ENCODE measurements at places on chromosomes 2 and 18. TPM values are rescaled to one million over a fixed set of nuclear protein-coding genes. Genes with fewer than 3 reads are reported as not detected.

DNA sequence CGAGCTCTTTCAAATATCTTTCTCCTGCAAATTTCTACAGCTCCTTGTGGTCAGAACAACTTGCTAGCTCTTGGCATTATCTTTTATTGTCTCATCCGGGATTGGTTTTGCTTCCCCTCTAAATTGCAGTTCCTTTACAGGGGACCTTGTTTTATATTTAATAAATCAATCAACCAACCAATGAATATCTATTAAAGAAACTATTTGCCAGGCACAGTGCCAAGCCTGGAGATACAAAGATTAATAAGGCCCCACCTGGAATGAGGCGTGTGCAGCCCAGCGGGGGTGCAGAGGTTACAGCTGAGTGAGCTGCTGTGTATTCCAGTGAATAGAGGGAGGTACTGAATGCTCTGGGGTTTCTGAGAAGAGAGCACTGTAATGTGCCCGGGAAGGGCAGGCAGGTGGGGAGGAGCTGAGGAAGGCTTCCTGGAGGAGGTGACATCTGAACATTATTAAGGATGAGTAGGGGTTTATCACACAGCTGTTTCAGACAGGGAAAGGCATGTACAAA, 51.8 kb downstream of the LIPG start:
- H3K27me3 ChIP-seq, result no peaks in the 10 kb centered on the region
- H3K4me1 ChIP-seq, result peaks cover 6% of the 10 kb centered on the region
- H3K36me3 ChIP-seq, result no peaks in the 10 kb centered on the region
- no peak overlapping the region for H3K27ac ChIP-seq

DNA sequence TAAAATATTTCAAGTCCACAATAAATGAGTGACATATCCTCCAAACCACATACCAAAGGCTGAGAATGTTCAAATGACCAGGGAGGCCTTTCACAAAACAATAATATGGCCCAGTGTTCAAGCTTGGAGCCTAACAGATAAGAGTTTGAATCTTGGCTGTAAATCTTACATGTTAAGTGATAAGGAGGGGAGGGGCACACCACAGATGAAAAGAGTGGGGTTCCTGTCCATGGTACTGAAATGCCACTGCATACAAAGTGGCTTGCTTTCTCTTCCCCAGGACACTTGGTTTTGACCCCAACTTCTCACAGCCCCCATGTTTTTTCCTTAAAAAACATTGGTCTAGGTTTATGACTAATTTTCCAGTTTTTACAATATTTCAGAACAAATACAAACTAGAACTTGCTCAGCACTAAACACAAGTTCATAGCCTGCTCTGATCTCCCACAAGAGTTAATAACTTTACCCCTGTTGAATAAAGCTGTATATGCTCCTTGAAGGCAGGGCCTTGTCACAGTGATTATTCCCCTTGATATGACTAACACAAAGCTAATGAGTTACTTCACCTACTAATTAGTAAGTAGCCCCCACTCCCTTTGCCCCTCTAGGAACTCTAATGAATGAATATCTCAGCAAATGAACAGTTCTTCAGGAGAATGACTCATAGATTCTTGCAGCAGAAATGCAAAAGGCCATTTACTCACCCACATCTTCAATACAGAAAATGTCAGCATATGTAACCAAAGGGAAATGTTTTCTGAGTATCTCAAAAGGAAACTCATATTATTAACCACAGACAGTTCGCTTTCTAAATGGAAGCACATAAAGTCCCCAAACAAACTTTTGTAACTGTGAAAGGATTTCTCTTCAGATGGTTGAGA, 142.2 kb downstream of the SATB2 start:
- no peak overlapping the region for H3K27ac ChIP-seq
- no peaks in the 10 kb centered on the region for H3K36me3 ChIP-seq
- no peaks in the 10 kb centered on the region for H3K4me1 ChIP-seq
- no peaks in the 10 kb centered on the region for H3K27me3 ChIP-seq
- DNase-seq, result no peak

The NGEF gene
- 0.98 TPM for total RNA-seq

GRCh38 chr2:72980535-72981217, 63.4 kb downstream of the EMX1 start:
- no peak overlapping the region for H3K27ac ChIP-seq
- no peak overlapping the region for H3K4me3 ChIP-seq
- H3K27me3 ChIP-seq, result no peaks in the 10 kb centered on the region

The ELOA2 gene
- not detected for total RNA-seq

The PTPN4 gene
- total RNA-seq, result 22.0 TPM

Data from esophagus muscularis mucosa (tissue), 4 donors.